Bronchial smooth muscle cell (primary cell): ENCODE measurements at places on chromosomes 5 and 9. TPM values are rescaled to one million over a fixed set of nuclear protein-coding genes. Genes with fewer than 3 reads are reported as not detected.

Gene C5orf34
- 1.1 and 1.9 TPM in 2 replicates for total RNA-seq

Gene LCN9
- not detected in 2 replicates for total RNA-seq

Gene PCDHGA9
- 2.9 and 3.8 TPM in 2 replicates for total RNA-seq

Gene PDE6A
- not detected in 2 replicates for total RNA-seq

Gene ZNF454
- 2.8 and 3.0 TPM in 2 replicates for total RNA-seq

Gene HAND1
- not detected in 2 replicates for total RNA-seq

Gene FBXL7
- 3.3 and 3.4 TPM in 2 replicates for total RNA-seq

Gene FOXD4L4
- total RNA-seq, result 0.17 and 0.32 TPM in 2 replicates

Gene PCDHGA11
- 7.0 and 12.0 TPM in 2 replicates for total RNA-seq

Gene RMI1
- 3.1 and 3.8 TPM in 2 replicates for total RNA-seq

Gene GMCL2
- not detected in 2 replicates for total RNA-seq

Gene CCDC171
- 4.4 and 5.7 TPM in 2 replicates for total RNA-seq

Gene CDC20B
- total RNA-seq, result 0.09 TPM in 1 of 2 replicates, not detected in the other

Gene SPATA31A5
- total RNA-seq, result not detected in 2 replicates
